ENCODE measurements at places on chromosomes 5 and 9. TPM values are rescaled to one million over a fixed set of nuclear protein-coding genes. Genes with fewer than 3 reads are reported as not detected.
A peak's percentile ranks its signal among the peaks of the same experiment; 100 is the strongest.

DNA sequence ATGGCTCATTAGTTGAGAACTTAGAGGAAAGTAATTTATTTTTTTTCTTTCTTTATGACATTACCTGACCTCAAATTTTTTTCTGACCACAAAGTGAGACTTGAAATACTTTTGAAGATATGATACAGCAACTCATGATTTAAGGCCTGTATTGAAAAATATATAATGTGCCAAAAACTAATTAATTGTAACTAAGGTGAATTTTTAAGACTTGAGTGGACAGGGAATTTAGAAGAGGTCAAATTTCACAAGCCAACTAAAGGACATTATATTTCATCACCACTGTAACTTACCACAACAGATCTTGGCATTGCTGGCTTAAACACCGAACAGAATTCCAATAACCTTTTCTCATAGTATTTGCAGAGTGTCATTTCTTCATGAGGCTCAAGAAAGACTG is 1.8 kb downstream of the CCNH start:
- peaks cover 19% of the 10 kb centered on the region for H3K36me3 ChIP-seq
- peak overlapping the region; percentile 88 for H3K4me3 ChIP-seq
- H3K27ac ChIP-seq = peak overlapping the region; percentile 64
- H3K27me3 ChIP-seq = no peaks in the 10 kb centered on the region

- peak overlapping the region; percentile 30 for H3K27ac ChIP-seq
- no peak for DNase-seq
- no peaks in the 10 kb centered on the region for H3K4me1 ChIP-seq
- no peaks in the 10 kb centered on the region for H3K27me3 ChIP-seq
- H3K36me3 ChIP-seq = peaks cover 30% of the 10 kb centered on the region
Measured at GRCh38 chr5:150731669-150732242, 27.1 kb downstream of the DCTN4 start.

- no peaks in the 10 kb centered on the region for H3K36me3 ChIP-seq
- H3K4me1 ChIP-seq = peaks cover 38% of the 10 kb centered on the region
- no peaks in the 10 kb centered on the region for H3K27me3 ChIP-seq
Measured at GRCh38 chr9:91075279-91075678, 273.7 kb downstream of the SYK start.

DNA sequence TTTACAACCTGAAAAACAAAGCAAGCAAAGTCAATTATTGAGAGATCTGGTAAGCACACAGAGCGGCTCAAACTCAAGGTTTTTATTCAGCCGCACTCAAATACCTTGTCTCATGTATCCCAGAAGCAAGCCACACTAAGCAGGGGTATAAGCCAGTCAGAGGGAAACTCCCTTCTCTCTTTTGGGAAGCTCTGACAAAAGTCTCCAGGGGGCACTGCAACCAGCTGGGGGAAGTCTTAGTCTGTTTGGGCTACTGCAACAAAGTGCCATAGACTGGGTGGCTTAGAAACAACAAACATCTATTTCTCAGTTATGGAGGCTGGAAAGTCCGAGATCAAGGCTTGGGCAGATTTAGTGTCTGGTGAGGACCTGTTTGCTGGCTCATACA is 246.0 kb downstream of the ENC1 start:
- H3K27ac ChIP-seq = no peak overlapping the region
- H3K4me1 ChIP-seq = peaks cover 15% of the 10 kb centered on the region
- DNase-seq = no peak
- H3K27me3 ChIP-seq = no peaks in the 10 kb centered on the region
- H3K4me3 ChIP-seq = no peak overlapping the region

DNA sequence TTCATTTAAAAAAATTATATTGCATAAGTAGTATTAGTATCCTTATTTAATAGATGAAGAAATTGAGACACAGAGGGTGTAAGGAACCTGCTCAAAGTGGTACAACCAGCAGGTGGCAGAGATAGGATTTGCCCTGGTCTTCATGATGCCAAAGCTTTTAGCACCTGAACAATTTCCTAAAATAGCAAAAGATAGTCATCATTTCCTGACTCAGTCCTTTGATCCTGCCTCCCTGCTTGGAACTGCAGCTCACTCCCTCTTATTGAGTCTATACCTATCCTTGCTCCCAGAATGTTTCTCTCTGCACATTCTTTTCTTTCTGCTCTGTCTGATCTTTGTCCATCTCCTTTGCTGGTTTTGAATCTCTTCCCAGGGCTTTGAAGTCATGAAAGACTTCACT is 155.8 kb downstream of the FRMD3 start:
- DNase-seq = no peak
- no peaks in the 10 kb centered on the region for H3K36me3 ChIP-seq
- H3K4me1 ChIP-seq = no peaks in the 10 kb centered on the region
- H3K4me3 ChIP-seq = no peak overlapping the region
- no peak overlapping the region for H3K27ac ChIP-seq

- H3K4me1 ChIP-seq = no peaks in the 10 kb centered on the region
- no peak overlapping the region for H3K4me3 ChIP-seq
- H3K36me3 ChIP-seq = peaks cover 3% of the 10 kb centered on the region
- H3K27me3 ChIP-seq = no peaks in the 10 kb centered on the region
- H3K27ac ChIP-seq = no peak overlapping the region
Measured at GRCh38 chr5:107072440-107072839, 598.3 kb downstream of the EFNA5 start.

Gene BTNL8
- total RNA-seq = not detected

DNA sequence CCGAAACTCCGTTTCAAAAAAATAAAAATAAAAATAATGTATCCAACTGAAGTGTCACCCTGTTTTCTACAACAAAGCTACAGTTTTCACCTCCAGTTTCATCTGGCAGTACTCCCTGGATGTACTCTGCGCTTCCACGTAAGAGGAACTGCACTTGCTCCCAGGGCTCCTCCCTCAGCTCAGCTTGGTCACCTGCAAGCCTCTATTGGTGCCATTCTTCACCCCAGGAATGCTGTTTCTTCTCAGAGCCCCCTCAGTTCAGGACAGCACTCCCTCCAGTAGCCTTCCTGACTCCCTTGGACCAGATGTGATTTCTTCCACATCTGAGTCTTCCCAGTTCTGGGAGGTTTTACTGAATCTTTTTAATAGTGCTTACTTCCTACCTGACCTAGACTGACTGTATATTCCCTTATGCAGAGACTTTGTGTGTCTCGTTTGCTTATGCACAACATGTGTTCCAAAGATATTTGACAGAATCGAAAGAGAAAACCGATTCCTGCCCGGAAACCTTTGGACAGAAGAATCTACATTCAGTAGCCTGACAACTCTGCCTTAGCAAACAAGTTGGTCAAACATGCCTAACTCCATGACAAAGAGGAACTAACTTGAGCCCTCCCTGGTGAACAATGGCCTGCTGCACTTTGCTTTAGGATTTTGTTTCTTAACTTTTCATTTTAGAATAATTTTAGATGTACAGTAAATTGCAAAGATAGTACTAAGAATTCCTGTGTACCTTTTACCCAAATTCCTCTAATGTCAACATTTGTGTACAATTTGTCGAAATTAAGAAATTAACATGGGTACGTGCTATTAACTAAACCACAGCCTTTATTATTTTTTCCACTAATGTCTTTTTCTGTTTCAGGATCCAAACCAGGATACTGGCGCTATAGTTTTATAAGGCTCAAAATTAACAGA is 814 bp downstream of the CCDC125 start:
- H3K27me3 ChIP-seq = no peaks in the 10 kb centered on the region
- no peaks in the 10 kb centered on the region for H3K36me3 ChIP-seq
- no peak overlapping the region for H3K27ac ChIP-seq
- peak; percentile 14 for DNase-seq
- H3K4me3 ChIP-seq = peak overlapping the region; percentile 72

Gene NMUR2
- not detected for total RNA-seq

Gene TERT
- total RNA-seq = not detected

Data from chondrocyte (in vitro differentiated cells).